ENCODE measurements at places on chromosomes 13 and 19.
A peak's percentile ranks its signal among the peaks of the same experiment; 100 is the strongest.

DNA sequence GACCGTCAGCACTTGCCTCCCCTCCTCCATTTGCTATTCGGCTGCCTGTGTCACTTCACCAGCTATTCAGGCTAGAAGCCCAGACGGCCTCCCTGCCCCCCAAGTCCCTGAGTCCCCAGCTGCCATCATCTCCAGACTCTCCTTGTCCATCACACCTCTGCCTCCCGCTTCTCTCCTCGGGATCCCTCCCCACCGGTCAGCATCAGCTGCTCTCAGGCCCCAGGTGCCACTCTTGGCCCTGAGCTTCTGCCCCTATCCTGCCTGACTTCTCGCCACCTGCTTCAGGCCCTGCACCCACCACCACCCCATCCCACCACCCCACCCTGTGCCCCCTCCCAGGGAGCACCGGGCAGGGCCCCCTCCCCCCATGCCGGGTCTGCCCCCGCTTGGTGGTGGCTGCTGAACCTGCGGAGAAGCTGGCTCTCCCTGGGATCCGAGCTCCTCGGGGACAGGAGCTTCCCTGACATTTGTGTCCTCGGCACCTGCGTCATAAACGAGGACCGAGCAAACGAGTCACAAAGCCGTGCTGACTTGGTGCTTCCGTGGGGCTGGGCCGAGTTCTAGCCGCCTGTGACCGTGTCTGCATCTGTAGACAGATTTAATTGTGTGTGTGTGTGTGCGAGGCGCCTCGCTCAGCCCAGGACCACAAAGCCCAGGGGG is 70.3 kb upstream of the MCF2L start:
- DNase-seq: no peak

GRCh38 chr13:111548301-111548700 is 227.9 kb downstream of the TEX29 start:
- DNase-seq: no peak

- DNase-seq: no peak
Observed at GRCh38 chr19:18745012-18745735, 45.9 kb downstream of the COMP start.

- no peak for DNase-seq
Observed at GRCh38 chr19:29615891-29616425, 9.9 kb downstream of the POP4 start.

DNA sequence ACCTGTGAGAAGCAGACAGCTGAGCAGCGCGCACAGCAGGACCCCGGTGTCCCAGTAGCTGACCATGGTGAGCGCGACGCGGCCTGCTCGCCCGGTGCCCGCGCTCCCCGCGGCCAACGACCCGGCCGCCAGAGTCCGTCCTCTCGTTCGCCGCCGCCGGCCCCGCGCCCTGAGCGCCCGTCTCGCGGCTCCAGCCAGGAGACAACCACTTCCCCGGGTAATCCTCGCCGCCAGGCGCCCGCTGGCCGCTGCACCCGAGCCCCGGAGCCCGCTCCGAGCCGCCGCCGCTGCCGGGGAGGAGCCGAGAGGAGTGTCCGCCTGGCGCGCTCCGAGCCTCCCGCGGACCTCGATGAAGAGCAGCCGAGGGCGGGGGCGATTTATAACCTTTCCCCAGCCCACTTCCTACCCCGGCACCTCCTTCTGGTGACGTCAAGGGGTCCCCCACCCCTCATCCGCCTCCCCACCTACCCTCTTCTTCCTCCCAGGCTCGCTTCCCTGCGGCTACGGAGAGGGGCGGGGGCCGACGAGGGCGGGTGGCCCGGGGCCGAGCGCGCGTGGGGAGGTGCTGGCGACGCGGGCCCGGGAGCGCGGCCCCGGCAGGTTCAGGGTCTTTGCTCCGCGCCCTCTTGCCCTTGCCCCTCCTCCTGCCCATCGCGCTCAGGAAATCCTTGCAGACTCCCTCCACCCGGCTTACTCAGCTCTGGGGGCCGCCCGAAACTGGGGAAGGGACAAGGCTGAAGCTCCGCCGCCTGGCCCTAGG is at the start of gene FLT1:
Gene FLT1, minus strand, starts transcription at position 351 of the 760 bp plus-strand sequence. Its CDS starts 285 bp downstream, at position 66.
- DNase-seq: peak; percentile 16

GRCh38 chr13:31588316-31588715 is 151.0 kb upstream of the RXFP2 start:
- peak; percentile 72 for DNase-seq

- no peak for DNase-seq
Observed at GRCh38 chr13:109274188-109274821, 512.1 kb downstream of the IRS2 start.

GRCh38 chr13:79870123-79870522 is 389.2 kb downstream of the NDFIP2 start:
- DNase-seq: no peak

DNA sequence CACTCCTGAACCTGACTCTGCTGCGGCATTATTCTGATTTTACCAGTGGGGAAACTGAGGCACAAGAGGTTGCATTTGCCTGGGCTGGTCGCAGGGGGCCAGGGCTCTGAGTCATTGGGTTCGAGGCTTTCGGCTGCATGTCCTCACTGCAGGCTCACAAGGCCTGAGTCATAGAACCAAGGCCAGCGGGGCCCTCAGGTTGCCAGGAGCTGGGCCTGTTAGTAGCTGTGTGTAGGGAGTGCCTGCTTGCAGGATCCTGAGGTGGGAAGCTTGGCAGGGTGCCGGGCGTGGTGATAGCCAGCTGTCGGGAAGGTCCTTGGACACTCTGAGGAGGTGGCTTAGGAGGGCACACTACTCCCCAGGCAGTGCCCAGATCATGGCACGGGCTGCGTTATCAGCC is 21.6 kb upstream of the F2RL3 start:
- DNase-seq: no peak

DNA sequence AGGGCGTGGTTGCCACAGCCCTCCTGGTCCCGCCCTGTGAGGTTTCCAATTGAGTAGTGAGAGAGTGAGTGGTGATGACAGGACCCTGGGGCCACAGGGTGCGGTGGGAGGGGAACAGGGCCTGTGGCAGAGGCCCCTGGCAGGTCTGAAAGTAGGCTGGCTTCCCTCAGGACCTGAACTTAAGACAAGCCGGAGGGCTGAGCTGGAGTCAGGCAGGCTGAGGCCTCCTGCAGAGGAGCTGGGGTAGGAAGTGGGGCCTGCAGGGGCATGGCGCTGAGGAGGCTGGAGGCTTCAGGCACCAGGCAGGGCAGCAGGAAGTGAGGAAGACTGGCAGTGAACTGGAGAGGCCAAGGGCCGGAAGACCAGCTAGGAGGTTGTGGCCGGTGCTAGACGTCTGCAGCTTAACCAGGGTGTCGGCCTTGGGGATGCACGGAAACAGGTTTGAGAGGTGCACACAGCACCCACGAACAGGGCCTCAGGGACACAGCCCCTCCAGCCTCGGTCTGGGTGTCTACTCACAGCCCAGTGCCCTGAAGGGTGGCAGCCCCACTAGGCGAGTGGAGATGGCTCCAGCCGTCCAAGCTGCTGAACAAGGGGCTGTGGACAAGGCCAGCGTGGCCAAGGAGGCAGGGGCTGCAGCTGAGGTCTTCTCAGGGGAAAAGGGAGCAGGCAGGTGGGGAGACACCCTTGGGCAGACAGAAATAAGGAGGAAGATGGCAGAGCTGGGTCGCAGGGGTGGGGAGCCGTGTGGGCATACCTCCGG is 17.8 kb downstream of the POP4 start:
- DNase-seq: no peak

DNA sequence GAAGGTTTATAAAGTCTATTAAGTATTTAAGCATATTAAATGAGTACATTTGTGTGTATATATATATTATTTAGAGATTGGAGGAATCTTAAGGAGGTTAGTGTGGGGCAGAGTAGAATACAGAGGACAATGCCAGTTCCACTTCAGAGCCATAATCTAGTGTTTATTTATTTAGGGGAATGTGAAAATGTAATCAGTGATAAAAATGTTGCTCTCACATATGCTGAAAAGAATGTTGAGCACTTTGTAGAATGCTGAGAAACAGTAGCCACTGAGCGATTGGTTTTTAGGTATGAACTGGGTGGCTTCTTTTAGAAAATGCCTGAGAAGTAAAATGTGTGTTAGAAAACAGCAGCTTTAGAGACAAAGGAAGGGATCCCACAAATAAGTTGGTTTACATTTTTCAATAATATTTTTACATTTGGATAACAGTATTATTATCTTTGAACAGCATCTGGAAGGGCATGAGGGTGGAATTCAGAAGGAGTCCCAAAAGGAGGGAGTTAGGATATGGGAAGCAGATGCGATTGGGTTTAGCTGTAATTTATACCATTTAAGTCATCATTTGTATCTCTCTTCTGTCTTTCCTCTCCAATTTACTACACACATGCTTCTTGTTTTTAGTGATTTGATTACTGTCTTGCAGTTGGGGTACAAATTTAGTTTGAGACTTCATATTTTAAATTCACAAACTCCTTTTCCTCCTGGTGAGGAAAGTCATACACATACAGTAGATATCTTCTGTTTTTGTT is 68.6 kb downstream of the NDFIP2 start:
- no peak for DNase-seq

GRCh38 chr13:45529758-45530157 is 65.0 kb downstream of the COG3 start:
- DNase-seq: no peak

DNA sequence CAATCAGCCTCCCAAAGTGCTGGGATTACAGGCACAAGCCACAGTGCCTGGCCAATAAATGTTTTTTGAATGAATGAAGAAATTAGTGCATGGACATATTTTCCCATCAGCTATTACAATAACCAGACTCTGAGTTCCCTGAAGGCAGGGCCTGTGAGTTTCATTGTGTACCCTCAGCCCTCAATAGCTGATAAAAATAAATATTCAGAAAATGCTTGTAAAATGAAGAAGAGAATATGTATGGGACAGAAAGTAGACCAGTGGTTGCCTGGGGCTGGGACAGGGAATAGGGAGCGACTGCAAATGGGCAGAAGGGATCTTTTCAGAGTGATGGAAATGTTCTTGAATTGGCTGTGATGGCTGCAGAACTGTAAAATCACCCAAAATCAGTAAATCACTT is 28.8 kb downstream of the NUMBL start:
- no peak for DNase-seq

- DNase-seq: no peak
Observed at GRCh38 chr19:43552616-43553015, 19.6 kb downstream of the ZNF575 start.

- DNase-seq: peak; percentile 88
Observed at GRCh38 chr13:76886292-76887075, at the start of gene KCTD12. Gene KCTD12, minus strand, starts transcription at chr13:76886405. Its CDS starts 257 bp downstream, at chr13:76886148.

DNA sequence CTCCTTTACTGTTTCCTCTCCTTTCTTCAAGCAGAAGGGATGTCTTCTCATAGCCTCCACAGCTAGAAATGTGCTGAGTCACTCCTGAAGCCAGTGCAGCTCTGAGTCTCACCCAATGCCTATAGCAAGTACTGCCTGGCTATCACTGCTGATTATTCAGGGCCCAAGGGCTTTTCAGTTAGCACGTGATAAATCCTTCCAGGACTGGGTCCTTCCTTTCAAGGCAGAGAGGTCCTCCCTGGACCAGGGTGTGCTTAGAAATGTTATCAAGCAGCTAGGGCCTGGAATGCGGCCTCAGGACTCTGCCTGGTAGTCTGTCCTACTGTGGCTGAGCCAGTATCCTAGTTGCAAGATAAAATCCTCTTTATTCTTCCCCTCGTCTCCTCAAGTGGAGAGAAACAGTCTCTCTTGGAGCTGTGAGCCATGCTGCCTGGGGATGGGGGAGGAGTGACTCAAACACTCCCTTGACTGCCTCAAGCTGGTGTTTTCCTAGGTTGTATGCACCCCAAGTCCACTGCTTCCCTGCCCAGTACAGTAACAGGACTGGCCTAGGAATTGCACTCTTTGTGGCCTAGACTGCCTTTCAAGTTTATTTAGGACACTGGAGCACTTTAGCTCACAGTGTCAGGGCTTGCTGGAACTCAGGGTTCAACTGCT is 198.7 kb upstream of the SERP2 start:
- no peak for DNase-seq

DNA sequence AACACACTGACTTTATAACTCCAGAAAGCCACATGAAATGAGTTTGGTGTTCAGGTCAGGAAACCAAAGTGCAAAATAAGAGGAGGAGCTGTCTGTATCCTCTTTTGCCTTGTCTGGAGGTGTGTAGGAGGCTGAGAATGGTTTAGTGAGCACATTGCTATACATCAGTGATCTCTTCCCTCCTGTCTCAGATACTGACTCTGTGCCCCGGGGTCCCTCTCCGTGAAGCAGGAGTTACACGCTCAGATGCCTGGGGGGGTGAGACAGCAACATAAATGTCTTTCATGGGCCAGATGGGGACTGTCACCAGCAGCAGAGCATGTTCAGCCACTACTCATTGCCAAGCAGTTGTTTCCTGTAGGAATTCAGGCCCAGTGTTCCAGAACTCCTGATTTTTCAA is 285.4 kb downstream of the ATP8A2 start:
- no peak for DNase-seq

DNA sequence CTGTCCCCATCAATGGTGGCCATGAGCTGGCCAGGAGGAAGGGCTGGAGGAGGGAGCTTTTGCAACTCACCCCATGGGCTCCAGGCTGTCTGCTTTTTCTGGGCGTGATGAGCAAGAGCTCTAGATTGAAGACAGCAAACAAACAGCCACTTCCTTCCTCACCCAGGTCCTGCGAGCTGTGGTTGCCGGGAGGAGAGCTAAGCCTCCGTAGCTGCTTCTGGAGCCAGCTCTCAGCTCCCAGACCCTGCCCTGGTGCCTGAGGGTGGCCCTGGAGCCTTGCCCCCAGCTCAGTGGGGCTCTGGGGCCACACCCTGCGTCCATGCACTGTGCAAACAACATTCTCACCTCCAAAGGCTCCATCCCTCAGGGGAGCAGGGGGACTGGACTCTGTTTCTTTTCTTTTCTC is 6.2 kb downstream of the MYO1F start:
- peak; percentile 35 for DNase-seq

DNA sequence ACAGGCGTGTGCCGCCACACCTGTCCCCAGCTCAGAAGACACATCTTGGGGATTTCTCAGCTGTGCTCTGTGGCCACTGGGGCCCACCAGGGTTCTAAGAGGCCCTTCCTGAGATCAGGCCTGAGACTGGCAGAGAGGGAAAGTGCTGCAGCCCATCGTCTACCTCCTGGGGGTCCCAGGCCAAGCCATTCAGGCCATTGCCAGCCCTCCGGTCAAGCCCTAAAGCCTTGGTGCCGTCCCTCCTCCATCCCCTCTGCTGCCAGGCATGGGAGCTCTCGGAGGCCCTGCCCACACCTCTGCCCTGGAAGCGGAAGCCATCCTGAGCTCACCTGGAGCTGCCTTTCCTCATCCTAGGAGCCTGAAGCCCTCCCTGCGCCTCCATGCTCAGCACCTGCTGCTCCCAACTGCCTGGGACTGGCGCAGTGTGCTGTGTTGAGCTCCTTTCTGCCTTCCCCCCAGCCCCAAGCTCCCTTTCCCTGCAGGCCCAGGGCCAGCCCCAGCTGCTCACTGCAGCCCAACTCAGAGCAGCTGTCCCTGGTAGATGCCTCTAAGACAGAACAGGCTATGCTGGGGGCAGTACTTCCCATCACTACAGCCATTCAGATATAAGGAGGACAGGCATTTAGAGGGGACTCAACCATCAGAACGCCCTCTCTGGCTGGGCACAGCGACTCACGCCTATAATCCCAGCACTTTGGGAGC is 2.9 kb downstream of the SLC7A9 start:
- no peak for DNase-seq

DNA sequence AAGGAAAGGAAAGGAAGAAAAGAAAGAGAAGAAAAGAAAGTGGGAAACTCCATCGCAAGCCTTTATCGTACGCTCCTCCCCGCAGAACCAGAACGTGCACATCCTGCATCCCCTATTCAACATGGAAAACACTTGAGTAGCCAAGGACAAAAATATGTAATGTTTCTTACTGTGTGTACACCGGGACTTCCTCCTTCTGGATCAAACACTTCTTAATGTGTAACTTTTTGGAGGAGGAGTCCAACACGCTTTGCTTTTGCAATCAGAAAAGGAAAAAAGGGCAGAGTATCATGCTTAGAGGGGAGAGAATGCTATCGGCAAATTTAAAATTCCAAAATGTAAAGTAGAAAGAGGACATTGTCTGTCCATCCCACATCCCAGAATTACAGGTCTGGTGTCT is 7.8 kb upstream of the SHFL start:
- no peak for DNase-seq
